Fibroblast of gingiva (primary cell): ENCODE measurements at places on chromosomes 7 and 10.

- DNase-seq, result peak; percentile 63
These were observed 613.2 kb downstream of the SDK1 start for GRCh38 chr7:3914051-3914775.

- DNase-seq, result no peak
These were observed 12.2 kb upstream of the REPIN1 start for GRCh38 chr7:150356265-150356897.

GRCh38 chr10:110544958-110545537 lies 22.4 kb upstream of the SMC3 start:
- peak; percentile 63 for DNase-seq

DNA sequence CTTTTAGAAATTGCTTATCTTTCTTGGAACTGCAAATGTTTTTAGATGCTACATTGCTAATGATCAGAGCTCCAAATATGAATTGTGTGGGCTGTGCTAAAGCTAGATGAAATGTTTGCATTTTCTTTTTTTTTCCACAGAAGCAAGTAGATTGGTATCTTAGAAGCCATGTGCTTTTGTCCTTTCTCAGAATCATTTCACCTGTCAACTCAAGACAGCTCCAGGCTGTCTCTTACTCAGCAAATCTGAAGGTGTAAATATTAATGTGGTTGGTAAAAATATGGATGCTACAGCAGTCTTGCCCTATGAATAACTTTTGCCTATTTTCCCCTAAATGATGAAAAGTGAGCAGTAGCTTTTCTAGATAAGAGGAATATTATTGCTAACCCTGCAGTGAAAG lies 41.2 kb downstream of the AP3M1 start:
- DNase-seq, result no peak

DNA sequence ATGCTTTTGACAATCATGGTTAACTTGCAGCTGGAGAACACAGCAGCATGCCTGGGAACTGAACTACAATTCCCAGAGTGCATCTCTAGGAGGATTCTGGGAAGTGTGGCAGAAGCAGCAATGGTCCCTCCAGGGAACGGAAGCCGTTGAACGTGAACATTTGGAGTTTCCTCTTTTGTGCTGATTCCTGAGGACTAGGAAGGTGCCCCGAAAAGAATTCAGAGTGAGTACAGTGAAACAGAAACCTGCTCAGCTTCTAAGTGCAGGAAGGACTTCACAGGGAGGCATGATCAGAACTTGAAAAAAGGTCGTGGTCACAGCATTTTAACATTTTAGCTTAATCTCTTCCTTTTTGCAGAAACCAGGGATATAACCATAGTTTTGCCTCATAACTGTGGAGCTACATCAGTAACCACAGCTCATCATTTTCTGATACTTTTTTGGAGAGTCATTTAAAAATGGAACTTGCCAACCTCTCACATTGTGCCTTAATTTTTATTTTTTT lies at the start of gene NUDT13:
Gene NUDT13 (plus strand): TSS at position 111 of the 505 bp plus-strand sequence. CDS start 3,911 bp downstream, outside the sequence.
- DNase-seq, result peak; percentile 53

- peak; percentile 96 for DNase-seq
These were observed 8.2 kb upstream of the STARD3NL start for GRCh38 chr7:38169847-38170246.

GRCh38 chr10:89522463-89522862 lies 12.9 kb downstream of the SLC16A12 start:
- DNase-seq, result no peak

DNA sequence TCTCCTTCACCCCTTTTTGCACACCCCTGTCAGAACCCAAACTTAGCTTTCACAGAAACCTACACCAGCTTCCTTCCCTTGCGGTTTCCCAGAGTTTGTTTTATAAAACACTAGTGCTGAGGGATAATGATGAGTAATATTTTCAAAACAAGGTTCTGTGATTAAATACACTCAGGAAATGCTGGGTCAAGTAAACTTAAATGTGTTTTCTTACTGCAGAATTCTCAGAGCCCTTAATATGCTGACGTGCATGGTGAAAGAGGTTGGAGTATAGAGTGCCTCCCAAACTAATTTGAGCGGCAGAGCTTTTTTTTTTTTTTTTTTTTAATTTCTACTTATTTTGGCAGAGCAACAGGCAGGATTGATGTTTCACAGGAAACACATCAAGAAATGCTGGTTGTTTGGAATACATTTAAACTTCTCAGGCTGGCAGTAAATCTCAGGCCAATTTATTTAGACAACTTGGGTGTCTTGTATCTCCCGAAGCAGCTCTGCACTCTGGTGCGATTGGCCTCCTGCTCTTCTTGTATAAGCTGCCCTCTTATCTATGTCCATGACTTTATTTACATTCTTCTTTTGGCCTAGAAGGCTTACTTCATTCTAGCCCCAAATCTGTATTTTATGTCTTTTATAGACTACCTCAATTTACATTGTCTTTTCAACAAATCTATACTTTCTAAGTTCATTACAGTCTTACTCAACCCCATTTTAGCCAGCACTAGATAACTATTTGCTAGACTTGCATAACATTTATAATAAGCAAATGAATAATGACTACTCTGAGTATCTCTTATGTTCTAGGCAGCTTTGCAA lies 165.4 kb downstream of the BMPER start:
- peak; percentile 76 for DNase-seq

DNA sequence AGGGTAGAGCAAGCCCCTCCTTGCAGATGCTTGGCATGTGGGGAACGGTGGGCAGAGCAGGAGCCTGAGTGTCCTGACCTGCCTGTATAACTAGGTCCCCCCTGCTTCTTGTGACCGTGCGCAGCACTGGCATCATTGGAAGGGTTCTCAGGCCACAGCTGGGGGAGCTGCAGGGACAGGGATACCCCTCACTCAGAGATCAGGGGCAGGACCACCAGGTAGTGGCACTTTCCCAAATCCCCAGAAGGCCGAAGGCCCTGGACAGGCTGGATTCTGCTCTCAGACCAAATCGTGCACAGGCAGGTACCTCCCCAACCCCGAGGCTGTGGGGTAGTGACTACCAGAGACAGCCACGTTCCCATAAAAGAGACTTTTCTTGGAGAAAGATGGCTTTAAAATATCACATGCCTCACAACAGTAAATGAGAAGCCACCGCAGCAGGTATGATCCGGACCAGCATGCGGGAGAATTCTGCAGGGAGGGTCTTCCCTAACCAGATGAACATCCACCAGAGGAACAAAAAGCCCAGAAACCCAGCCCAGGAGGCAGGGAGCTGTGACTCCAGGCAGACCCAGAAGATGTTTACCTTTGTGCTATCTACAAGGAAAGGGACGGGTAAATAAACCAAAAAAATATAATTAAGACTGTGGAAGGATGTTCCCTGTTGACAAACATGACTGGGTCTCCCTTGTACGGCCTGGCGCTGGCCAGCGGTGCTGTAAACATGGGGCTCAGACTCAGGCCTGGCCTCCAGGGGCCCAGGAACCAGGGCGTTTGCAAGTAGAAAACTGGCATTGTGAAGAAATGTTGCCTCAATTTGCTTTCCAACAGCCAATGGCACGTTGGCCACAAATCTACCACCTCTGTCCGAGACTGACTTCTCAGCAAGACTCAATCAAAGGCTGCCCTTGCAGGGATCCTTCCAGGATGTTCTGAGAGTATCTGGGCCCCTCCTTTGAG lies 180.0 kb downstream of the TNS3 start:
- no peak for DNase-seq

- no peak for DNase-seq
These were observed 305.5 kb downstream of the GPR37 start for GRCh38 chr7:124460056-124460450.

DNA sequence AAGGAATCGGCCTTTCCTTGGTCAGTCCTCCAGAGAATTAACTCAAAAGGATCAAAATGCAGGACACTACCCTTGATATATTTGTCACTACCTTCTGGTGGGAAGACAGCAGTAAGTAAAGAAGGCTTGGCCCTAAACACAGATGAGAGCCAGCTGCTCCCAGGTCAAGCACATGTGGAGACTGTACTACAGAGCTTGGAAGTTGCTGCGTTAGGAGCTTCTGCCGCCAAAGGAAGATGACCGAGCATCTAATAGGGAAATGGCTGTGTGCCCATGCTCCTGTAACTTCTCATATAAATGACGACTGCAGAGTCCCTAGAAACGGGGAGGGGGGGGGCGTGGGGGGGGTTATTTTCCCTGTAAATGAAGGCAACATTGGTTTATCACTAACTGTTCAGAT lies 59.0 kb downstream of the PODXL start:
- no peak for DNase-seq

GRCh38 chr10:113920875-113921274 lies 66.4 kb downstream of the NHLRC2 start:
- DNase-seq, result no peak

DNA sequence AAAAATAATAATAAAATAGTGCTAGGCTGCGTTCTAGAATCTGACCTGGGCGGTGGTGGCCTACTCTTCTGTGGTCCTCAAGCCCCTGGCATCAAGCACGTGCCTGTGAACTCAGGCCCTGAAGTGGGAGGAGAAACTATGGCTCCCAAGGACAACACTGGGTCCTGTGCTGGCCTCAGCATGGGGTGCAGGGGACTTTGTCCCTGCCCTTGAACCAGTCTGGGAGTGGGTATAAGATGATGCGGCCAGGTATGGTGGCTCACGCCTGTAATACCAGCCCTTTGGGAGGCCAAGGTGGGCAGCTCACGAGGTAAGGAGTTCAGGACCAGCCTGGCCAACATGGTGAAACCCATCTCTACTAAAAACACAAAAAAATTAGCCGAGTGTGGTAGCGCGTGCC lies 5.5 kb downstream of the ZP3 start:
- DNase-seq, result no peak

DNA sequence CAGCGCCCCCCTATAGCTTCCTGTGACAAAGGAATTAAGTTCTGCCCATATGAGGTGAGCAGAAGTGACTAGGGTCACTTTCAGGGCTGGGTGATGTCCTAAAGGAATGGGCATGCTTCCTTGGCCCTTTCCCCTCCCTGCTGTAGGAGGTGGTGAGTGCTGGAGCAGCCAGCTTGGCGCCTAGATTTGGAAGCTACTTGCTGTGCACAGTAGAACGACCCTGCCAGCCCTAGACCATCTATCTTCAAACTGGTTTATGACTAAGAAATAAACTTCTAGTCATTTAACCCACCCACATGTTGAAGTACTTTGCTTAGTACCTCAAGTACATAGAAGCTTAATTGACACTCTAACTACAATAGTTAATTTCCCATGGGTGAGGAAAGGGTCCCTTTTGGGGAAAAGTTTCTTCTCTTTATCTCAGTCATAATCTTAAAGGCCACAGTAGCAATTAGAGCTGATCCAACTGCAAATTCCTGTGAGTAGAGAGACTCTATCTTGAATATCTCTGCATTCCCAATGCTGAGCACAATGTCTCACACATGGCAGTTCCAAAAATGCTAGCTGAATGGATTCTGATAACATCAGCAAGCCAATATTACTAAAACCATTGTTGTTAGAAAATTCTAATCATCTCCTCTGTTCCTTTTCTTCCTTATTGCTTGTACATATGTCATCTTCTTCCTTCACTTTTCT lies 227.2 kb downstream of the RELN start:
- DNase-seq, result no peak

DNA sequence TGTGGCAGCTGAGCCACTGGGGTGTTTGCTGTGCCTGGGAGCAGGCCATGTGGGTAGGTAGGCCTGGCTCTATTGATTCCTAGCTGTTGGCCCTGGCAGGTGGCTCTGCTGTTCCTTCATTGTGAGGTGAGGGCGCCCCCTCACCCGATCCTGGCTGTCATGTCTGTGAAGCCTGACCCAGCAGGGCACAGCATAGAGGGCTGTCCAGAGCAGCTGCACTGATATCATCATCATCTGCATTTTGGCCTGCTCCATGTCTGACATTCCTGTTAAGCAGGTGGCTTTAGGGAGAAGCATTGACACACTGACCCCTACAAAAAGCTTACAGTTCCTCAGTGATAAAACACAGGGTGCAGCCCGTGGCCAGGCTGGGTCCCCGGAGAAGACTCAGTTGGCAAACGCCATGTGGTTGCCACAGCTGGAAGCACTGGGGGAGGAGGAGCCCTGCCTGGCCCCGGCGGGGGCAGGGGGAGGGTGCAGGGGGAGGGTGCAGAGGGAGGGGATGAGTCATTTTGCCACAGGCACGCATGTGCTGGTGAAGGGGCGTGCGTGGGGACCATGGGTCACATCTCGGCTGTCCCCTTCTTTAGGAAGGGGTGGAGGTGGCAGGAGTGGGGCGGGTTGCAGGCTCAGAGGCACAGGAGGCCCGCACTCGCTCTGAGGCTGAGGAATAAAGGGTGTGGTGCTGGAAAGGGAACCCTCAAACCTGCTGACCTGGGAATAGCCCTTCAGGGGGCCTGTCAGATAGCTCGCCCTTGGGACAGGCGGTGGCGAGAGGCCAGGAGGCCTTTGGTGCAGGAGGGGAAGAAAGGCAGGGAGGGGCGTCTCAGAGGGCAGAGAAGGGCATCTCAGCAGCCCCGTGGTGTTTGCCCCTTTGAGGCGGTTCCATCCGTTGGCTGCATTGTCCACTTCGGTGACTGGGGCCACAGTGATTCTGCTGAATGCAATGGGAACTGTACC lies 31.6 kb downstream of the IKZF1 start:
- no peak for DNase-seq

- peak; percentile 44 for DNase-seq
These were observed 6.5 kb downstream of the EVX1 start for GRCh38 chr7:27248911-27249723.

- no peak for DNase-seq
These were observed 186.7 kb upstream of the SHH start for GRCh38 chr7:155998766-155999630.

DNA sequence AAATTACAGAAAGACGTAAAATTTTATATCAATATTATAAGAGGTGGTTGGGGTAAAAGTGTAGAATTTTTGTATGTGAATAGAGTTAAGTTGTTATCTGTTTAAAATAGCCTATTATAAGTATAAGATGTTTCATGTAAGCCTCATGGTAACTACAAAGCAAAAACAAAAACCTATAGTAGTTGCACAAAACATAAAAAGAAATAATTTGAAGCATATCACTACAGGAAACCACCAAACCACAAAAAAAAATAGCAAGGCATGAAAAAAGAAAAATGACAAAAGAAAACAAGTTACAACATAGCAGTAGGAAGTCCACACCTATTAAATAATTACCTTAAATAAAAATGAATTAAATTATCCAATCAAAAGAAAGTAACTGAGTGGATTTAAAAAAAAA lies 12.4 kb upstream of the GSTK1 start:
- no peak for DNase-seq

- no peak for DNase-seq
These were observed 219.2 kb downstream of the SDK1 start for GRCh38 chr7:3520206-3520605.

DNA sequence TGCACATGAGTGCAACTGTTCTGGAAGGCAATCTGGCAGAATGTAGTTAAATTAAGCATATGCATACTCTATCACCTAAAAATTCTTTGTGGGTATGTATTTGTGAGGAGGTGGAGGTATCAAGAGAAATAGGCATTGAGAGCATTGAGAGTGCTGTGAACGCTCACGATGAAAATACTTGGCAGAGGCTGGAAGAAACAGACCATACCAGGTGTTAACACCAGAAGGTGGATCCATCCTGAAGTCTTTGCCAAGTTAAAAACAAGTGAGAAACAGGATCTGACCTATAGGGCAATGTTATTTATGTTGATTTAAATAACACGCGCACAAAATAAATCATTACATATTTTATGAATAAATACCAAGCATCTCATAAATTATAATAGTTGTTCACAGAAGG lies 311.6 kb downstream of the PCLO start:
- no peak for DNase-seq
